ENCODE measurements at places on chromosomes 2 and 18.

DNA sequence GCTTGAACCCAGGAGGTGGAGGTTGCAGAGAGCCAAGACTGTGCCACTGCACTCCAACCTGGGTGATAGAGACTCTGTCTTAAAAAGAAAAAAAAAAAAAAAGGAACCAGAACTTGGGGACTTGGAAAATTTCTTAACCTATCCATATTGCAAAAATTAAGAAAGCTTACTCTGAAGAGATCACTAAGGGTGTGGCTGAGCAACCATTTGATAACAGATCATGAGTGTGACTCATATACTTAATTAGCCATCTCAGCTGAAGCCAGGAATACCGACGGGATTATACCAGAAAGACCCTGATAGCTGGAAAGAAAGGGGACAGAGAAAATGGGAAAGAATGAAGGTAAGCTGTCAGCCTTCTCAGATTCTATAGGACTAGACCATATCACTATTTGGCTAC lies 7.1 kb upstream of the ADD2 start:
- DNase-seq: peak; percentile 54

- DNase-seq: no peak
Observed at GRCh38 chr2:24919037-24919505, 966 bp downstream of the ADCY3 start.

GRCh38 chr2:47653036-47653435 lies 129.9 kb upstream of the MSH6 start:
- no peak for DNase-seq

DNA sequence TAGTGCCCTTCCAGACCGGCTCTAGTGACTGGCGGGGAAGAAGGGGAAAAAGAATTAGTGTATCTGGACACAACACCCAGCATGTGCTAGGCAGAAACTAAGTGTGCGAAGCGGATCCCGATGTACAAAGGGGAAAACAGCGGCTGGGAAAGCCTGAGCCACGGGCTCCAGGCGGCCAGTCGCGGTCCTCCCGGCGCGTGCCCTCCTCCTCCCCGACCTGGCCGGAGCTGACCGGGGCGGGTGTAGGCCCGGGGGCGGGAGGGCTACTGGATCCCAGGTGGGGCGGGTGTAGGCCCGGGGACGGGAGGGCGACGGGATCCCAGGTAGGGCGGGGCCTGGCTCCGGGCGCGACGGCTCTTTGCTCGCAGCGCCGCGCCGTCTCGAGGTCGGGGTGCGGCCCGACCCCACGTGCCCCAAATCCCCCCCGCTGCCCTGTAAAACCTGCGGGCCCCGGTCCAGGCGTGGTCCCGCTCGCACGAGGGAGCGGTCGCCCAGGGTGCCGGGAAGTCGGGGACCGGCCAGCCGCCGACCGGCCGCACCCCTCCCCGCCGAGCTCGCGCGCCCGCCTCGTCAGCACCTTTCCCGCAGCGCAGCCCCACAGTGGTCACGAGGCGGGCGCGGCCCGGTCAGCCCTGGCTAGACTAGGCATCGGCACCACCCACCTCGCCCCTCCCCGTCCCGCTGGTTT lies 48.8 kb downstream of the C2orf42 start:
- peak; percentile 39 for DNase-seq

- no peak for DNase-seq
Observed at GRCh38 chr2:59900728-59901452, 652.6 kb downstream of the BCL11A start.

GRCh38 chr2:13676269-13676668 lies 956.2 kb upstream of the LRATD1 start:
- no peak for DNase-seq

DNA sequence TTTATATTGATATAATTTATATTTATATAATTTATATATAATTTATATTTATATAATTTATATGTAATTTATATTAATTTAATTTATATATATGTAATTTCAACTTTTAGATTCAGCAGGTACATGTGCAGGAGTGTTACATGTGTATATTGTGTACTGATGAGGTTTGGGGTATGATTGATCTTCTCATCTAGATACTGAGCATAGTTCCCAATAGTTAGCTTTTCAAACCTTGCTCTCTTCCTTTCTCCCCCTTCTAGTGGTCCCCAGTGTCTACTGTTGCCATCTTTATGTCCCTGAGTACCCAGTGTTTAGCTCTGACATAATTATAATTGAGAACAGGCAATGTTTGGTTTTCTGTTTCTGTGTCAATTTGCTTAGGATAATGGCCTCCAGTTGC lies 1335.3 kb upstream of the CDH2 start:
- no peak for DNase-seq

GRCh38 chr2:207188626-207189419 lies 23.1 kb upstream of the KLF7 start:
- DNase-seq: no peak

GRCh38 chr2:119011162-119011909 lies 69.3 kb downstream of the MARCO start:
- no peak for DNase-seq

DNA sequence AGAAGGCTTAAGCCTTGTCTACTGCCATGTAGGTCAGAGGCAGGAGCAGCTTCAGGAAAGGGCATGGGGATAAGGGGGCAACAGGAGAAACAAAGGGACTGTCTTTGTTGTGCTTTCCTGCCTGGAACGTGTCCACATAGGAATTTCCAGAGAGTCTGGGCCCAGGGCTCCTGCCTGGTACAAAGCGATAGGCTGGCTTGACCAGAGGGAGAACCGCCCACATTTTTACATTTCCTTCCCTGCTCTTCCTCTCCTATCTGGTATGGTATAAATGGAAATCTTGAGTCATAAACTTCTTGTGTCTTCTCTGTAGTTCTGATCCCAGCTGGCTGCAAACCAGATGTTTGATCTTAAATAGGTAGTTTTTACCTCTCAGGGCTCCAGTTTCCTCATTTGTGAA lies 414.8 kb downstream of the HRH4 start:
- DNase-seq: no peak

- DNase-seq: no peak
Observed at GRCh38 chr2:113219889-113220641, 46.3 kb downstream of the PSD4 start.

DNA sequence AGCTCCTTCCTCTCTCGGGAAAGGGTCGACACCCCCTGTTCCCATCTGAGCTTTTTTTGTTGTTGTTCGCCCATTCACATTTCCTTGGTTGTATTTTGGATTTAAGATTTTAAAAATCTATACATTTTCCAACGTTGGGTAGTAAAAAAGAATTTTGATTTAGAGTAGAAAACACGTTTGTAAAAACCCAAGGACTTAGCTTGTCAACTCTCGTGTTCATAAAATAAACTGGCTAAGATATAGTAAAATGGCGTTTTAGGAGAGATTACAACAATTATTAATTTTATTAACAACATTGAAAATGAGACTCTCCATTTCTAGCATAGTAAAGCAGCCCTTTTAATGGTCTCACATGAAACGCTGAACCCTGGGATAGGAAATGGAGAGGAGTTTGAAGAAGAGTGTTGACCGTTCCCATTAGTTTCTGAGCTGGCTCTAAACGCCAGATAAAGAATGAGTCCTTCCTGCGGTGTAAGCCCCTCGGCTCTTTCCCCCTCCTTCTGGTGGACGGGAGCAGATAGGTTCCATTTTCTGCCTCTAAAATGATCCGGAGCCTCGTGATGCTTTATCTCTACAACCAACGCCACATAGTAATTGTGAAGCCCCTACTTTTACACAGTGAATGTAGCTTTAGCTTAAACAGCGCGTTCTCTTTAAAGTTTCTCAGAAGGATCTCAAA lies 24.0 kb upstream of the ZNF516 start:
- no peak for DNase-seq

DNA sequence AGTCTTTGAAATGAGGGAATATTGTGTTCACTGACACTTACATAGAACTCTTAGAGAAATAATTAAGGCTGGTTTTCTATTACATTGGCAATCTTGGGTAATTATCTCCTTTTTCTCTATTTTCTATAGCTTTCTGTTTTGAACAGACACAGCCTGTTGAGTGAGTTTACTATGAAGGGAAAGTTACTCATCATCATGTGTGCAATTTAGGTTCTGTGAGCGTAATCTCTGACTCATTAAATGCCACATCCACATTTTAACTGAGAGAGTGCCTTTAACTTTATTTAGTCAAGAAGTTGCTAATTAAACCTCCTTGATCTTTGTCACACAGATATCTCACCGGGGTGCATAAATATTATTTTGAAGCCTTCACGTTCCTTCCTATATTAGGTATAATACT lies 174.0 kb upstream of the SLC8A1 start:
- DNase-seq: no peak

DNA sequence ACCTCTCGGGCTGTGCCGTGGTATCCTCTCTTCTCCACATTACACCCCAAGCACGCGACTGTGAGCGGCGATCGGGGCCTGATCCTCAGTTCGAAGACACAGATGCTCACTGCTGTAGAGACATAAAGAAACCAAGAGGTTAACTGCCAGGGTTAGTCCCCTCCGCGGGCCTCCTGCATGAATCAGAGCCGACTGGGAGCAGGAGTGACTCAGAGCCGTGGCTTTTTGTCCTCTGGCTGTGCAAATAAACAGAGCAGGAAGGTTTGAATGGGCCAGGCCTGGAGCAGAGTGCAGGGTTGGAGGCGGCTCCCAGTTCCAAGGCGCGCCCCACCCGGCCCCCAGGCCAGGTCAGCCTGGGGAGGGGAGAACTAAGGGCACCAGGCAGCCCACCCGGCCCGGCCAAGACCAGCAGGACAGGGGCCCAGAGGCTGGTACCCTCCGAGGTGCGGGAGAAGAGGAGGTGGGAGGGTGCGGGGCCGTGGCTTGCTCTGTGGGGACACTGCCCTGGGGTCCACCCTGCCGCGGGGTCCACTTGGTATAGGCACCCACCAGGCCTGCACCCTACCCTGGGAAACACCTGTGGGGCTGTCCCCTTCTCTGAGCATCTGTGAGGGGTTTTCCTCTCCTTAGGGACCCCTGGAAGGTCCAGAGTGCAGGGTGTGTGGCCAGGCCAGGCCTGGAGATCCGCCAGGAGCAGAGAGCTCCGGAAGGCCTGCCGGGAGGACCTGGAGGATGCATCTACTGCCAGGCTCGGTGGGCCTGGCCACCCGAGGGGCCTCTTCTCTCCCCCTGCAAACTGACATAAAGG lies 16.5 kb downstream of the TWIST2 start:
- no peak for DNase-seq

- DNase-seq: no peak
Observed at GRCh38 chr2:127283275-127283674, 10.7 kb downstream of the ERCC3 start.

- no peak for DNase-seq
Observed at GRCh38 chr18:50190236-50190635, 4.7 kb downstream of the MYO5B start.

GRCh38 chr2:28486526-28486925 lies 9.3 kb upstream of the PLB1 start:
- DNase-seq: no peak

DNA sequence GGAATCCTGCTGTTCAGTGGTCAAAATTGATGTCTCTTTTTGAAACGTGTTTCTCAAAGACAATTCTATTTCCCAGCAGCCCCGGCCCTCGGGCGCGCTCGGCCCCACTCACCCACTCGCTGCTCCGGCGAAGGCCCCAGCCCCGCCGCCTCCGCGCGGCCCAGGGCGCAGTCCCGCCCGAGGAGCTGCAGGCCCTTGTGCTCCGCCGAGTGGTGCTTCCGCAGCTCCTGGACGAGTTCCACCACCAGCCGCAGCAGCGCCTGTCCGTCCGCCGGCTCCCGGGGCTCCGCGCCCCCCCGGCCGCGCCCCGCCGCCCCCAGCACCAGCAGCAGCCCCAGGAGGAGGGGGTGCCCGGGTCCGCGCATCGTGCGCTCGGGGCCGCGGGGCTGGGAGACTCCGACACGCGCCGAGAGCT lies 413 bp downstream of the ALKAL2 start:
- DNase-seq: no peak

GRCh38 chr2:187421519-187421918 lies 26.5 kb downstream of the CALCRL start:
- DNase-seq: no peak

- no peak for DNase-seq
Observed at GRCh38 chr18:44821924-44822323, 141.2 kb downstream of the SETBP1 start.

GRCh38 chr2:177872286-177872685 lies 200.3 kb downstream of the PDE11A start:
- DNase-seq: no peak

GRCh38 chr2:176679061-176679669 lies 409.9 kb downstream of the MTX2 start:
- no peak for DNase-seq

DNA sequence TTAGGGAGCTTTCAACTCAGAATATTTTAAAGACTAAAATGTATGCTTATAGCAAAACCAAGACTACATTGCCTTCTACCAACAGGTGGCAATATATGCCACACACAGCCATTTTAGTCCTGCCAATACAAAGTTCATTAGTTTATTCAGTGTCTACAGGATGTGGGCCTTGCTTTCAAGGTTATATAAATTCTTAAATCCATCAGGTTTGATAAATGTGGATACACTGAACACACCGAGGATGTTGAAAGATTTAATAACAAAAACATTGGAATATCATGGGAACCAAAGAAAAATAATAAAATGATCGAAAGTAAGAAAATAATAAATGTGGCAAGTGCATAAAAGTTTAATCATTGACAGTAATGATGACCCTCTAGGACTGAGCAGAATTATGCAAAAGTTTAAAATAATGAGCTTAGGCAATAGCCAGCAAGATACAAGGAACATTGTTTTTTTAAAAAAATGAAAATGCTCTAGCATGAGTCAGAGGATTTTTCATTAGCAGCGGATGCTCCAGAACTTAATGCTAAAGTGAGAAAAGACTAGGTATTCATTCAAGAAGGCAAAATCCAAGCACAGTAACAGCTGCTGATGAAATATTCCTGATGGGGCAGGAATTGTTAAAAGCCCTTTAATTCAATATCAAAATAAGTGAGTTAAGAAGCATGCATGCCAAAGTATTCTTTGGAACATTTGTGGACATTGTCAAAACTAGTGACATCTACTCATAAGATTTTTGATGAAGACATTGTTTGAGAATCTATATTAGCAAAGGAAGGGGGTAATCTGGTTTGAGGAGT lies 14.2 kb downstream of the SCN9A start:
- no peak for DNase-seq

DNA sequence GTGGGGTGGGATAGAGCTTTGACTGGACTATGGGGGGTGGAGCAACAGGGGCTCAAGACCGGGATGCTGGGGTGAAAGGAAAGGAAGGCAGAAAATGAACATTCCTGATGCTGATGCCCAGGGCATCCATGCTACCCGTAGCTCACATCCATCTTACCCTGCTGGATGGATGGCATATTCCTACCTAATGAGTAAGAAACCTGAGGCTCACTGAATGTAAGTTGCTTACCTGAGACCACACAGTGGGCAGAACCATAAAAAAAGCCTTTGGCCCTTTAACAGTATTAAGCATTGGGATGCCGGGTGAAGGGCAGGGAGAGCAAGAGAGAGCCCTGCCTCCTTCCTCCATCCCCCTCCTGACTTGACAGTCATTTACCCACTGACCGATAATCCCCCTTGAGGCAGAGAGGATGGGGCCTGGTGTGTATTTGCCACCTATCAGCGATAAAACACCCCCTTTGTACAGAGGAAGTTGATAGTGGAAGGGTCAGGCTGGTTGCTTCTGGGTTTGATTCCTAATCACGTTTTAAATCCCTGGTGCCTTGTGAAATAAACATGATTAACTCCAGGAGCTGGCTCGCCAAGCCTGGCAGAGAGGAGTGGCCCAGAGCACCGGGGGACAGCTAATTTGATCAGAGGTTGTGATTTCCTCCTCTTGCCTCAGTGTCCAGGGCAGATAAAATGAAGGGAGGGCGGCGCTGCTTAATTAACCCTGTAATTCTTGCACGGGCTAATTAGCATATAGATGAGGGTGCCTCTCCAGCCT lies 105.9 kb upstream of the HS6ST1 start:
- DNase-seq: no peak

All from HL-60 (cell line).